ENCODE measurements at places on chromosomes 7 and 10.
A peak's percentile ranks its signal among the peaks of the same experiment; 100 is the strongest.

DNA sequence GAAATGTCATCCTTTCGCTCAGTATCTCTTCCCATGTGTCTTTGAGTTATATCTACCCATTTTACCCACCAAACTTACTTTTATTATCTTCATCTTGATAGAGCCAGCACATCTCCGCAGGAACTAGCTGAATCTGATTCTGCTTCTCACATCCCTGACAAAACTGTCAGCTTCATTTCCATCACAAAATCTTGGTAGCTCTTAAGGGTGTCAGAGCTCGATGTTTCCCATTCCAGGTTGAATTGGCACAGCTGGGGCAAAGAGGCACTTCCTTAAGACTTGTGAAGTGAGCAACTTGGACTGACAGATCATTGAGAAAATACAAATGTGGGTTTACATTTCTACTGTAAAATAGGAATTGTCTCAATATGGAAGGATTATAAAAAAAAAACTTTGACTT lies 434.5 kb downstream of the SUGCT start:
- no peak for DNase-seq

DNA sequence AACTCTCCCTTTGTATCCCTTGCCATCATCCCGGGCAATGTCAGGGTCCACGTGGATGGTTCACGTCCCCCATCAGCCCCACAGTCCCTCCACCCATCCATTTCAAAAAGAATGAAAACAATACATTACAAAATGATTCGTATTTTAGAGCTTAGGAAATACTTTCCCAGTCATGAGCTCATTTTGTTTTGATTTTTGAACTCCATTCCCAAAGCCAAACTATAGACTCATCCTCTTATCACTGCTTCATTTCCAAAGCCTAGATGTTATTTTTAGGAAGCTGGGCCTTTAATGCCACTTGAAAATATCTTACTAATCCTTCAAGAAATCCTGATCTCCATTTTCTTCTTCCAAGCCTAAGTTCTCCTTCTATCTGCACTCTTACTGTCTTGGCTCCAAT lies 72.1 kb downstream of the WNT2 start:
- DNase-seq, result no peak

GRCh38 chr10:11015446-11015934 lies 2.2 kb upstream of the CELF2 start:
- no peak for DNase-seq

DNA sequence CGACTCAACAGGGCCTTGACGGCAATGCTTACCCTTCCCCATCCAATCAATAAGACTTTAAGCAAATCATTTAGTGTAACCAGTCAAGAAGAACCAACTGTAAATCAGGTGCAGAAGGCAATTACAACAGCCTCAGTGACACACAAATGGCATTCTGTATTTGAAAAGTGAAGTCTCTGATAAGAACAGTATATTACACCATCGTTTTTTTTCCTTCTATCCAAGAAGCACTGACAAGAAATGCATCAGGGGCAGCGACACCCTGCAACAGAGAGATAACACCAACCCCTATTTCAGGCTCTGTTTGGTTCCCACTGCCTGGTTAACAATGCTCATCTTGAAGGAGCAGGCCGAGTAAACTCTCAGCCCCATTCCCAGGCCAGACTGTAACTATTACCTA lies 204.0 kb upstream of the AOAH start:
- no peak for DNase-seq

DNA sequence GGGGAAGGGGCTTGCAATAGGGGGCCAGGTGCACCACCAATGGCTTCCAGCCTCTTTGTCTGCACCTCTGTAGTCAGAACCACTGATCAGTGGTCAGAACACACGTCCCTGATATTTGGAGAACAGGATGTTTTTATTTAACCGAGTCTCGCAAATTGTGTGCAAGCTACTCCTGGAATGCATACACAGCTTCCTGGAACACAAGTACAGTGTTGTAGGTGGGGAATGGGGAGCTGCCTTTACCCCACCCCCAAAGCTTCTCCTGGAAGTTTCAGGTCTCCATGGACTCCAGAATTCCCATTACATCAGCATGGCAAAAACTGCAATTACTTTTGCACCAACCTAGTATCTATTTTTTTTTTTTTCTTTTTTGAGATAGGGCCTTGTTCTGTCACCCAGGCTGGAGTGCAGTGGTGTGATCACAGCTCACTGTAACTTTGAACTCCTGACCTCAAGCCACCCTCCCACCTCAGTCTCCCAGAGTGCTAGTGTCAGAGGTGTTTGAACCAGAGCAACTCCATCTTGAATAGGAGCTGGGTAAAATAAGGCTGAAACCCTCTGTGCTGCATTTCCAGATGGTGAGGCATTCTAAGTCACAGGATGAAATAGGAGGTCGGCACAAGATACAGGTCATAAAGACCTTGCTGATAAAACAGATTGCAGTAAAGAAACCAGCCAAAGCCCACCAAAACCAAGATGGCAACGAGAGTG lies 374.0 kb downstream of the CALN1 start:
- no peak for DNase-seq

GRCh38 chr10:17616403-17617030 lies 657 bp downstream of the HACD1 start:
- peak; percentile 63 for DNase-seq

DNA sequence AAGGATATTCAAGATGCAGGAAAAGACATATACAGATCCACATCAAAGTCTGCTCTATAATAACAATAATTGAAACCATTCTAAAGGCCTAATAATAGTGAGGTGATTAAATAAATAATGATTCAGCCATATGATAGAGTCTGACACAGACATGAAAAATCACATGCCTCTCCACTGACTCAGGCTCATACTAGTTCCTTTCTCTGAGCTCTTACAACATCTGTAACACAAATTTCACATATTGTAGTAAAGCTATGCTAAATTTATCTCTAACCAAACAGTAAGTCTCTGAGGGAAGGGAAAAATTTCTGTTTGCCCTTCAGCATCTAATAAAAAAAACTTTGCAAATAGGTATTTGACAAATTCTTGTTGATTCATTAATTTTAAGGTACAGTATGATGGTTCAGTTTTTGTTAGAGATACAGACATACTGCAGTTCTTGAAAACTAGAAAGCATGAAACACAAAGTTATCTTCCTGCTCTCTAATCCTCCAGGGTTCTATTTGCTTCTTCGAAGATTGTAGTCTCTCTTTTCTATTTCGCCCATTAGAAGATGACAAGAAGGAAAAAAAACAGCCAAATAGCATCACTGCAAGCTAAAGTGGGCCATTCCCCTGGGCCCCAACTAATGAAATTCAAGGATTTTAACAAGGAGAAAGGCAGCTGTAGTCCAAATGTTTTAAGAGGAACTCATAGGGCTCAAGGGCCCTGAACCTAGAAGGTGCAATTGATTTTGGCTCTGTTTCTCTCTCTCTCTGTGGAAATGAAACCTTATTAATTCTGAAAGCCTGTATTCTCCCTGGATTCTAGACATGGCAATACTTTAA lies 53.9 kb downstream of the CUBN start:
- DNase-seq, result peak; percentile 91

All from RCC 7860 (cell line).